Epithelial cell of alveolus of lung (primary cell): ENCODE measurements at places on chromosomes 3 and 15. TPM values are rescaled to one million over a fixed set of nuclear protein-coding genes. Genes with fewer than 3 reads are reported as not detected.

MEX3B gene
- total RNA-seq: 8.9 and 12.2 TPM in 2 replicates

DTWD1 gene
- total RNA-seq: 31.0 and 56.0 TPM in 2 replicates

CCR5 gene
- total RNA-seq: not detected in 2 replicates

TTLL13 gene
- total RNA-seq: 0.08 TPM in 1 of 2 replicates, not detected in the other

TRPM1 gene
- total RNA-seq: not detected in 2 replicates

ZIC4 gene
- total RNA-seq: not detected in 2 replicates

PLA2G4D gene
- not detected in 2 replicates for total RNA-seq

PLA2G4F gene
- not detected in 2 replicates for total RNA-seq

MORC1 gene
- total RNA-seq: not detected in 2 replicates

CSPG4 gene
- 17.1 and 33.9 TPM in 2 replicates for total RNA-seq

KNG1 gene
- total RNA-seq: not detected in 2 replicates

MB21D2 gene
- 5.1 and 23.3 TPM in 2 replicates for total RNA-seq

APBA2 gene
- 31.2 TPM in 2 replicates for total RNA-seq

GOLGA8F gene
- not detected in 2 replicates for total RNA-seq

SLC9A9 gene
- total RNA-seq: 5.3 and 17.0 TPM in 2 replicates

LRRC57 gene
- 11.2 and 13.7 TPM in 2 replicates for total RNA-seq

IMPG2 gene
- under 0.01 and 0.24 TPM in 2 replicates for total RNA-seq

ZNF385D gene
- 0.40 and 0.78 TPM in 2 replicates for total RNA-seq

GOLGA8T gene
- total RNA-seq: not detected in 2 replicates

ATP13A5 gene
- not detected in 2 replicates for total RNA-seq

SPATA12 gene
- total RNA-seq: not detected in 2 replicates

ACKR2 gene
- total RNA-seq: 0.91 and 1.1 TPM in 2 replicates

SPTBN5 gene
- total RNA-seq: under 0.01 and 0.24 TPM in 2 replicates

B2M gene
- total RNA-seq: 1,994 and 2,601 TPM in 2 replicates

TAGLN3 gene
- 3.2 TPM in 1 of 2 replicates, not detected in the other for total RNA-seq

FHIT gene
- 1.3 and 9.4 TPM in 2 replicates for total RNA-seq

SNTN gene
- not detected in 2 replicates for total RNA-seq

CHRM5 gene
- total RNA-seq: not detected in 2 replicates

PRTG gene
- total RNA-seq: 1.6 and 4.7 TPM in 2 replicates

VGLL3 gene
- 12.7 and 43.7 TPM in 2 replicates for total RNA-seq

XXYLT1 gene
- 30.2 and 37.1 TPM in 2 replicates for total RNA-seq

EEFSEC gene
- total RNA-seq: 5.7 and 14.7 TPM in 2 replicates

PARP14 gene
- total RNA-seq: 24.0 and 30.3 TPM in 2 replicates

CTXND1 gene
- 1.1 TPM in 1 of 2 replicates, not detected in the other for total RNA-seq

ISLR2 gene
- total RNA-seq: 4.4 TPM in 1 of 2 replicates, not detected in the other

NMD3 gene
- 31.9 and 54.6 TPM in 2 replicates for total RNA-seq

CYP1A1 gene
- 0.13 and 0.48 TPM in 2 replicates for total RNA-seq

USP13 gene
- total RNA-seq: 9.2 and 10.1 TPM in 2 replicates

SLC6A11 gene
- total RNA-seq: not detected in 2 replicates
